ENCODE measurements at places on chromosomes 5 and 9. TPM values are rescaled to one million over a fixed set of nuclear protein-coding genes. Genes with fewer than 3 reads are reported as not detected.

Gene ABL1
- 49.6 TPM for total RNA-seq

Gene ABO
- not detected for total RNA-seq

Gene PCDHGA11
- total RNA-seq: not detected

Gene PHF24
- total RNA-seq: 0.09 TPM

Gene ECSCR
- not detected for total RNA-seq

Gene UBE2B
- total RNA-seq: 51.9 TPM

Gene ZNF879
- 0.48 TPM for total RNA-seq

Gene FBN2
- total RNA-seq: 17.6 TPM

Gene NPM1
- total RNA-seq: 3,289 TPM

Gene IL3
- not detected for total RNA-seq

All from A549 treated with AZD2906 at 1 μM for 4 hours (cell line).